Right cardiac atrium (tissue), 5 donors: ENCODE measurements at places on chromosomes 6 and 20. TPM values are rescaled to one million over a fixed set of nuclear protein-coding genes. Genes with fewer than 3 reads are reported as not detected.

- no peak for DNase-seq
Observed at GRCh38 chr6:145272246-145272645, 463.1 kb downstream of the EPM2A start.

DNA sequence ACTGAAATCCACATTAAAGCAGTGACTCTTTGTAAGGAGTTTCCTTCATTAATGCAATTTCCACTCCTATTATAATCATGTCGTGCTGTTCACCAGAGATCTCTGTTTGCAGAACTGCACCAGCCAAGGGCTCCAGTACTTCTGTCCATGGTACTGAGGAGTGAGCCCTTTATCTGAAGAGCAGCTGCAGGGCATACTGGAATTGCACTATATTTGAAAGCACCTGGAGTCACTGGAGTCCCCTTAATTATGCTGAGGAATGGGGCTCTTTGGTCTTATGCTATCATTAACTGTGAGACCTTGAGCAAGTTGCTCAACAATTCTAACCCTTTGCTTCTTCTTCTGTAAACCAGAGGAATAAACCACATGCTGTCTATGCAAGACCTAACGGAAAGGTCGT, 61.7 kb upstream of the NUP153 start:
- DNase-seq: no peak

Gene SUMO4
- total RNA-seq: 0.51 TPM

Gene SCUBE3
- total RNA-seq: 0.86 TPM

DNA sequence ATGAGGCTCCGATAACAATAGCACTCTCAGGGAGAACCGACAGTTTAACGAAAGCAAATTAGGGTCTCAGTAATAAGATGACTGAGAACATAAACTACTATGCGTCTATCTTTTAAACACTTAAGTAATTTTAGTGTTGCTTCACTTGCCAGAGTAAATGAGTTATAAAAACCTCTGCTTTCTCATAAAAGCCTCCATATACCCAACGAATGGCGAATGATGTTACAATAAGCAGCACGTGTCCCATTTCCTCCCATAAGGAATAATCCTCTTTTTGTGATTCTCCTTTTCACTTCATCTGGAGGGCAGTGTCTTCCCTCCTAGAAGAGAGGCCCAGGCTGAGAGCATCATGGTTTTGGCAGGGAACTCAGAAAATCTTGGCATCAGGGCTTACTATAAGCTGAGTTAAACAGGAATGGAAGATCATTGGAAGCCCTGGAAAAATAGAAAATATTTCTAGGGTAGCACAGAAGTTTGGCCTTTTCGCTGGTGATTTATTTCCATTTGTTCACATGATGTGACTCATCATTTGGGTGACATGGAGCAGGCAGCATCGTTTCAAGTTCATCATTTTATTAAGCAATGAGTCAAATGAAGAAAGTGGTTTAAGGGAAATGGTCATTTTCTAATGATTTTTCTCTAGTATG, 255.4 kb downstream of the ATXN1 start:
- DNase-seq: no peak

DNA sequence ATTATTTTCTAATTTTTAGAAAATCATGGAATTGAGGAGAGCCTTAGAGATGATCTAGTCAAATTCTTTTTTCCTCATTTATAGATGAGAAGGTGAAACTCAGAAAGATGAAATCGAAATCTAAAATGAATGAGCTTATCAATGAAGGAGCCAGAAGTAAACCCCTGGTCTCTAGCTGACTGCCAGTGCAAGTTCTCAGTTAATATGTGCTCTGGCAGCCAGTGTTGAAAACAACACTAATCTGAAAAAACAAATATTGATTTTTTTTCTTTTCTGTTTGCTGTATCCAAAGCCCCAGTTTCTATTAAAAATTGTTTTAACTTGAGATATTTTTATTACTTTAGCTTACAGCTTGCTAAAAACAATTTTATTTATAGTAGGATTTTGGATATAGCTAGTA, 21.5 kb upstream of the PBOV1 start:
- no peak for DNase-seq
